Lower lobe of right lung (tissue), 2 donors: ENCODE measurements at places on chromosomes 5 and 9. TPM values are rescaled to one million over a fixed set of nuclear protein-coding genes. Genes with fewer than 3 reads are reported as not detected.

The PCDHB11 gene
- 2.7 TPM for total RNA-seq

The GRM6 gene
- not detected for total RNA-seq

The DRD1 gene
- 0.62 TPM for total RNA-seq

The SLC34A3 gene
- not detected for total RNA-seq

The CYLC2 gene
- total RNA-seq, result not detected

The FBP2 gene
- total RNA-seq, result not detected

The TRPM3 gene
- total RNA-seq, result 0.15 TPM

The HTR4 gene
- total RNA-seq, result not detected

The F2RL2 gene
- total RNA-seq, result not detected

The GADD45G gene
- total RNA-seq, result 14.4 TPM

The CDC25C gene
- total RNA-seq, result 0.47 TPM

The MSX2 gene
- total RNA-seq, result 0.27 TPM

The KIF12 gene
- total RNA-seq, result 4.8 TPM

The FRRS1L gene
- total RNA-seq, result 0.06 TPM

The EQTN gene
- total RNA-seq, result not detected

The ARSI gene
- 3.5 TPM for total RNA-seq

The SAXO1 gene
- total RNA-seq, result 0.15 TPM

The ZDHHC11 gene
- total RNA-seq, result 28.7 TPM

The PCDHGA7 gene
- 1.9 TPM for total RNA-seq

The STING1 gene
- total RNA-seq, result 120 TPM

The ANKRD31 gene
- 0.27 TPM for total RNA-seq

The IL4 gene
- not detected for total RNA-seq

The PCDHGA11 gene
- 3.2 TPM for total RNA-seq

The MVB12B gene
- total RNA-seq, result 47.8 TPM

The PCDHA11 gene
- total RNA-seq, result 0.38 TPM

The MTMR12 gene
- 39.3 TPM for total RNA-seq

The ZNF883 gene
- 0.89 TPM for total RNA-seq

The SPAAR gene
- total RNA-seq, result 11.9 TPM

The PCDHB13 gene
- 2.9 TPM for total RNA-seq

The FBXL7 gene
- total RNA-seq, result 8.0 TPM

The TMC1 gene
- not detected for total RNA-seq

The CTSV gene
- total RNA-seq, result 0.32 TPM

The RNF180 gene
- 12.2 TPM for total RNA-seq

The FCN2 gene
- not detected for total RNA-seq

The PHF24 gene
- total RNA-seq, result 1.3 TPM

The ALDH1A1 gene
- 238 TPM for total RNA-seq

The LCP2 gene
- total RNA-seq, result 82.9 TPM

The NUTM2G gene
- not detected for total RNA-seq

The FOXD4L5 gene
- 0.38 TPM for total RNA-seq

The TAS2R1 gene
- not detected for total RNA-seq

The CENPP gene
- total RNA-seq, result 4.3 TPM

The KIF27 gene
- total RNA-seq, result 10.4 TPM

The NR6A1 gene
- total RNA-seq, result 4.5 TPM

The C8G gene
- 2.2 TPM for total RNA-seq

The DOLPP1 gene
- total RNA-seq, result 9.5 TPM

The NDUFA8 gene
- 38.5 TPM for total RNA-seq

The MLLT3 gene
- total RNA-seq, result 18.0 TPM

The ARL15 gene
- total RNA-seq, result 30.8 TPM

The SARDH gene
- 3.4 TPM for total RNA-seq

The MEGF10 gene
- total RNA-seq, result 0.30 TPM

The ANKRD55 gene
- 0.41 TPM for total RNA-seq

The CDC20B gene
- 0.24 TPM for total RNA-seq

The KCNMB1 gene
- 2.5 TPM for total RNA-seq

The WDR31 gene
- 4.5 TPM for total RNA-seq

The OR1Q1 gene
- not detected for total RNA-seq

The NPR2 gene
- total RNA-seq, result 20.6 TPM

The ADAMTS13 gene
- total RNA-seq, result 1.9 TPM
